Stimulated activated CD8-positive, alpha-beta memory T cell treated with anti-CD3 and anti-CD28 coated beads, Interleukin-4, amount 100 ng/mL, for 4 hours (primary cell): ENCODE measurements at places on chromosomes 16 and 17.

GRCh38 chr17:34382621-34383124 lies 19.6 kb upstream of the CCL1 start:
- no peak for DNase-seq

DNA sequence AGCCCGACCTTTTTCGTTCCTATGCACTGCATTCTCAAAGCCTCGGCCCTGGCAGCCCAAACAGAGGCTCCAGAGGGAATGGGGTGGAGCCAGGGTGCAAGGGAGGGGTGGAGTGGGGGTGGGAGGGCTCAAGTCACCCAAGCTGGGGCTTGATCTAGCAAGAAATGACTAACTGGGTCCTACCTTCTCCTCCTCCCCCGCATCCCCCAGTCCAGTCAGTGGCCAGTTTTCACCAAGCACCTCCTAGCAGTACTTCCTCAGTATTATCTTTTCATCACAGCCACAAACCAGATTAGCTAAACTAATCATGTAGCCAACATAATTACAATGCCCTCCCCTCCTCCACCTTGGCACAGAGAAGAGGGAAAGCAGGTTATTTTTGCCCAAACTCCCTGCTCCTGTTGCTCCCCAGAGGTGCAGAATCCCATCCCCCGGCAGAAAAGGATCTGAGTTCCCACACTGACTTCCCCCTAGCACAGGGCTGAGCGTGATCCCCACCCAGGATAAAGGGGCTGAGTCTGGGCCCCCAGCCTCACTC lies 2.2 kb downstream of the JUP start:
- no peak for DNase-seq

DNA sequence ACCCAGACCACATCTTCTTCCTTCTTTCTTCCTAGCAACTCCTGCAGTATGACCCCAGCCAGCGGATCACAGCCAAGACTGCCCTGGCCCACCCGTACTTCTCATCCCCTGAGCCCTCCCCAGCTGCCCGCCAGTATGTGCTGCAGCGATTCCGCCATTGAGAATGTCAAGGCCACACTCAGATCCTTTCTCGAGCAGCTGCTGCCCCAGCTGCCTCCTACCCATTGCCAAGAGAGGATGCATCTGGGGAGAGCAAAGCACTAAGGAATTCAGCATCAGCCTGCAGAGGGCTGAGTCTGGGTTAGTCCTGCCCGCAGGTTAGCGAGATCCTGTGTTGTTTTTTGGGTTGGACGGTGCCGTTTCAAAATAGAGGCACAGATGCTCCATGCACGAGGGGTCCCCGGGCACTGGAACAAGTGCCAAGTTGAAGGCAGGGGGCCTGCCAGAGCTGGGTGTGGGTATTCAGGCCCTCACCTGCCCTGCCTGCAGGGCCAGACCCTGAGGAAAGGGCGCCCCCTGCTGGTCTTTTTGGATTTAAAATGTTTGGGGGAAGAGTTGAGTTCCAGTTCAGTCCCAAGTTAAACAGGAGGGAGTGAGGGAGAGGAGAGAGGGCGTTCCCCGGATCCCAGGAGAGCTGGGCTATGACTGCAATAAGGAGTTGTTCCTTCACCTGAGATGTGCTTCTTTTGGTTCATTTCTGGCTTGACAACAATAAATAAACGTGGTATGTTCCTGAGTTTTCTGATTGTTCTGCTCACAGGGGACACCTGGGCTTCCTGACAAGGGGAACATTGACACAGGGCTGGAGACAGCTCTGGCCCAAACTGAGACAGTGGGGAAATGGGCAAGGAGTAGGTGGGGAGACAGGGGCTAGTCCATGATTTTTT lies 4.9 kb downstream of the CDK3 start:
- peak; percentile 74 for DNase-seq

DNA sequence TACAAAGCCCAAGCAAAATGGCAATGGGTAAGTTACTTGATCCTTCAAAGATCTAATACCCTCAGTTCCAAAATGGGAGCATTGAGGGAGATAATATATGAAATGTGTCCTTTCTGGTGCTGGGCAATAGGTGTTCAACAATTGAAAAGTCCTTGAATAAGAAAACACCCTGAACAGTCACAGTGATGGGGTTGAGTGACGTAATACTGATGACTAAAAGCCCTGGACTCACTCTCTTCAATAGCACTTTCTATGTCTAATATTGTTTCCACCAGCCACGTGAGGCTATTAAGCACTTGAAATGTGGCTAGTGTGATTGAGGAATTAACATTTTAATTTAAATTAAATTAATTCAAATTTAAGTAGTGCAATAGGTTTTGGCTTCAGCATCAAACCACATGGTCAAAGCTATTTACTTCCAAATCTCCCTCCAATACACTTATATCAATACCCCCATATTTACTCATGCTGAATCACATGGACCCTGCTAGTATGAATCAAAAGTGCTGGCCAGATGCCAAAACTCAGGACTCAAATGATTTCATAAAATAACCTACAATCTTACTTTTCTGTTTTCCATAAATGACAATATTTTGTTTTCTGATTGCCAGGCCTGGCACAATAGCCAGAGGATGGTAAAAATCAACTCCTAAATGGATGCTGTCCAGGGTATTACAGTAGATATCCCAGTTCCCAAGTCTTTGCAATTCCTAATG lies 516.2 kb downstream of the HAPSTR1 start:
- no peak for DNase-seq

- DNase-seq, result no peak
Measured at GRCh38 chr17:47252209-47252608, 1.4 kb upstream of the ITGB3 start.

DNA sequence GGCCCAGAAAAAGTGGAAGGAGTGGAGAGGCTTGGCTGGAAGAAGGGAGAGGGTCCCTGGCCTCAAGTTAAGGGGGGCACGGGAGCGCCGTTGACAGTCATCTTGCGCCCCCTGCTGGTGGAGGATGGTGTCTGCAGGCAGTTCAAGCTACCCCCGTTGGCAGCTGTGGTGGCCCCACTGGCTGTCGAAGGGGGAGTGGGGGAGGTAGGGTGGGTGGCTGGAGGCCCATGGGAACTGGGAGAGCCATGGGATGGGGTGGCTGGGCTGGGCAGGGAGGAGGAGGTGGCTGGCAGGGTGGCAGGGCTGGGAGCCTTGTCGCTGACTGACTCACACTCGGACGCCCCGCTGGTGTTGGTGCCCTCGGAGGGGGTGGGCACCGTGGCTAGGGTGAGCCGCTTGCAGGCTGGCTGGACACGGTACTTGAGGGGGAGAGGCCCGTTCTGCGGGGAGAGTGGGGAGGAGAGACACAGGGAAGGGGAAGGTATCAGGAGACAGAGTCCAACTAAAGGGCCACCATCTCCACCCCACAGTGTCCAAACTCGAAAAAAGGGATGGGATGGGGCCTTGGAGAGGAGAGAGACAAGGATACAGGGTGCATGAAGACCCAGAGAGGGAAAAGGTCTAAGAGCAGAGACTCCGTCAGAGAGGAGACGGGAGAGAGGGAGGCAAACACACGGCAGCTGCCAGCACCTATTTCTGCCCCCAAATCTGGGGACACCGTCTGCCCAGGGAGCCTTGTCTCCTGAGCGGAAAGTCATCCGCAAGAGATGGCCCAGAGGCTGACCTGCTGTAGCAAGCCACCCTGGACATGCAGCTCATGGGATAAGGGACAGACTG lies 5.2 kb downstream of the CISD3 start:
- peak; percentile 51 for DNase-seq

DNA sequence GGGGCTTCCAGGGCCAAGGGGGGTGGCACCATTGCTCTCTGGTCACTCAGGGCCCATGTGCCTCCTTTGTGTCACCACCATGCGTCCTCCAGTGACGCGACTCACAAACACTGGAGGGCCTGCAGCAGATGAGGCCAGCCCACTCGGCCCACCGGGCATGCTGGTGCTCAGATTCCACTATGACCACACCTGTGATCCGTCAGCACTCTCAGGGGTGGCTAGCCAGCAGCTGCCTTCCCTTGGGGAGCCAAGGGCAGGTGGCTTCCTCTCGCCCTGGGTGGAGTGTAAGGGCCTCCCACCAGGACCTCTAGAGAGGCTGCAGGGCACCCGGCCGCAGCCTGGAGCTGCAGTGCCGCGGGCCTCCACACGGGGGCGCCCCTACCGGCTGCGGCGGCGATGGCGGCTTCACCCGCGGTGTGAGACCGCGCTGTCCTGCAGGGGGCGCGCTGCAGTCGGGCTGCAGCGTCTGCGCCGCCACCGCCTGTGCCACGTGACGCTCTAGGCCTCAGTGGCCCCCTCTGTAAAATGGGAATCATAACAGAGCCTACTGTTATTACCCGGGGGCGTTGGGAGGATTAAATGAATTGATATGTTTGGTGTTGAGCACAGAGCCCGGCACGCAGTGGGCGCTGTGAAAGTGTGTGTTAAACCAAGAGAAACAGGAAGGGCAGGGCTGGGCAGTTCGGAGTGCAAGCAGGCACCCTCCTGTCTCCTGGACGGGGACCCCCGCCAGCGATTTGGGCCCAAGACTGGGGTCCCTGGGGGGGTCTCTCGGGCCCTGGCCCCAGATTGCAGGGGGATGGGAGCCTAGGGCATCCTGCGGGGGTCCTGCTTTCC lies 192.4 kb upstream of the GSE1 start:
- DNase-seq, result peak; percentile 40

- no peak for DNase-seq
Measured at GRCh38 chr17:72556944-72557826, 436.4 kb downstream of the SOX9 start.

- no peak for DNase-seq
Measured at GRCh38 chr16:85464383-85465305, 148.5 kb upstream of the GSE1 start.

- DNase-seq, result no peak
Measured at GRCh38 chr17:69286257-69286656, 40.7 kb downstream of the ABCA5 start.

DNA sequence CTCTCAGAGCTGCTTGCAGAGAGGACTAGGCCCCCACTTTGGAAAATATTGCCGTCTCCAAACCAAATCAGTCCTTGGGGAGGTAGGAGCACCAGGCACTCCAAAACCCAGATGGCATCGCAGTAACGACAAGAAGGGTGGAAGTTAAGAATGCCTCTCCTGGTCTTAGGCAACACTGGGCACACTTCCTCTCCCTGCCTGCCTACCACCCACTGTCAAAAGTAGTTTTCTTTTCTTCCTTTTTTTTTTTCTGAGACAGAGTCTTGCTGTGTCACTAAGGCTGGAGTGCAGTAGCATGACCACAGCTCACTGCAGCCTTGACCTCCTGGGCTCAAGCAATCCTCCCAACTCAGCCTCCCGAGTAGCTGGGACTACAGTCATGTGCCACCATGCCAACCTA lies 47.2 kb downstream of the SRL start:
- no peak for DNase-seq

DNA sequence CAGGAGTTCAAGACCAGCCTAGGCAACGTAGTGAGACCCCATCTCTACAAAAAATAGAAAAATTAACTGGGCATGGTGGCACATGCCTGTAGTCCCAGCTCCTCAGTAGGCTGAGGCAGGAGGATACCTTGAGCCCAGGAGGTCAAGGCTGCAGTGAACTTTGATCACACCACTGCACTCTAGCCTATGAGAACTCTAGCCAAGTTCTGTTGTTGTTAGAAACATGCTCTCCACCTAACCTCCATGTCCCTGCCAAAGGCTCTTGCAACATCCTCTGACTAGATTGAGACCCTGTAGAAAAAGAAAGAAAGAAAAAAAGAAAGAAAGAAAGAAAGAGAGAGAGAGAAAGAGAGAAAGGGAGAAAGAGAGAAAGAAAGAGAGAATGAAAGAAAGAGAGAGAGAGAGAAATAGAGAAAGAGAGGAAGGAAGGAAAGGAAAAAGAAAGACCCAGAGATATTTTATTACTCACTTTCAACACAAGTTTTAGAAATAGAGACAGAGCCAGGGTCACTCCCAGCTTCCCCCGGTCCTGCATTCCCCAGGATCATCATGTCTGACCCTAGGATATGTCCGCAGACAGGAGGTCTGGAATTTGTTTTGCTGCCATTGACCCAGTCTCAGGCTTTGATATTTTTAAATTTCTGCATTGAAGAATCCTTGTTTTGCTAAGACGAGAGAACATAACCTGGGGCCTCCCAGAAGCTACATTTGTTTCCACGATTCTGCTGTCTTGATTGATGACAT lies 376.5 kb upstream of the CDH5 start:
- DNase-seq, result no peak

DNA sequence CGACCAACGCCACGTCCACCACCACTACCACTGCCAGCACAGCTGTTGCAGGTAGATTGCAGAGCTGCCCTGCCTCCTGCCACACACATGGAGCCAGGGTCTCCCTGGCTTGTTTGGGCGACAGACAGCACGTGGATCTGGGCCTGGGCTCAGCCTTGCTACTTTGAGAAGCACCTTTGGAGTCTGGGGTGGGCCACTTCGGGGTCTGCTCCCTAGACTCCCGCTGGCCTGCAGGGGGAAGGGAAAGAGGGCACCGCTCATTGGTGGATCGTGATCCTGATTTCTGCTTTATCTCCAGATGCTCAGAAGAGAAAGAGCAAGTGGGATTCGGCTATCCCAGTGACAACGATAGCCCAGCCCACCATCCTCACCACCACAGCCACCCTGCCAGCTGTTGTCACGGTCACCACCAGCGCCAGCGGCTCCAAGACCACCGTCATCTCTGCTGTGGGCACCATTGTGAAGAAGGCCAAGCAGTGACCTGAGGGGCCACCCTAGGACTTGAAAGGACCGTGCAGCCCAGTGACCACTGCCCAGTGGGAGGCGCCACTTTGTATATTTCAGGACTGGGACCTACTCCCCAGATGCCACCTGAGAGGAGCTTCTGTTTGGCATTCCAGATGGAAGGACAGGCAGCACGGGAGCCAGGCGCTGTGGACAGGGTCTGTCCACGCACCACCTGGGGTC lies 15.1 kb upstream of the ITGB4 start:
- DNase-seq, result no peak

DNA sequence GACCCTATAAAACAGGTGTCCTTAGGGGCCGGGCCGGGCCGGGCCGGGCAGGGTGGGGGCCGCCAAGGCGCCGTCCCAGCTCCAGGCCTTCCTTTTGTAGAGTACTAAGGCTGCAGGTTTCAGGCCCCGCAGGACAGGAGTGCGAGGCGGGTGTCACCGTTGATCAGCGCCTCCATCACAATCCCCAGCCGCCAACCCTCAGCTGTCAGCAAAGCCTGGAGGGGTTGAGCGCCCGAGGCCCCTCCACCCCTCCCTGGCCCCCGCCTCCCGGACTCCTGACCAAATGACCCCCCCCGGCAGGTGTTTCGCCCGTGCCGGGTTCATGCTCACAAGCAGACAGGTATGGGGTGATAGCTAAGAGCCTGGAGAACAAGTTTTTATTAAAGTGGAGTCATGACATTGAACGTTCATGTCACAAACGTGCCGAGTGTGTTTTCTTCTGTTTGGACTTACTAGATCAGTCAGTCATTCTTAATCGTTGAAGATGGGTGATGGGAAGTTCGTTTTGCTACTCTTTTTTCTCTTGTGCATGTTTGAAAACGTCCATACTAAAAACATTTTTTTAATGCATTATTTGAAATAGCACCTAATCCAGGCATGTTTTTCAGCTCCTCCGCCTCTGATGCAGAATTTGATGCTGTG lies 534 bp downstream of the ARL2BP start:
- no peak for DNase-seq

- no peak for DNase-seq
Measured at GRCh38 chr16:79439901-79440300, 160.6 kb downstream of the MAF start.
